Body of pancreas (tissue), 4 donors: ENCODE measurements at places on chromosomes 7 and 10.

DNA sequence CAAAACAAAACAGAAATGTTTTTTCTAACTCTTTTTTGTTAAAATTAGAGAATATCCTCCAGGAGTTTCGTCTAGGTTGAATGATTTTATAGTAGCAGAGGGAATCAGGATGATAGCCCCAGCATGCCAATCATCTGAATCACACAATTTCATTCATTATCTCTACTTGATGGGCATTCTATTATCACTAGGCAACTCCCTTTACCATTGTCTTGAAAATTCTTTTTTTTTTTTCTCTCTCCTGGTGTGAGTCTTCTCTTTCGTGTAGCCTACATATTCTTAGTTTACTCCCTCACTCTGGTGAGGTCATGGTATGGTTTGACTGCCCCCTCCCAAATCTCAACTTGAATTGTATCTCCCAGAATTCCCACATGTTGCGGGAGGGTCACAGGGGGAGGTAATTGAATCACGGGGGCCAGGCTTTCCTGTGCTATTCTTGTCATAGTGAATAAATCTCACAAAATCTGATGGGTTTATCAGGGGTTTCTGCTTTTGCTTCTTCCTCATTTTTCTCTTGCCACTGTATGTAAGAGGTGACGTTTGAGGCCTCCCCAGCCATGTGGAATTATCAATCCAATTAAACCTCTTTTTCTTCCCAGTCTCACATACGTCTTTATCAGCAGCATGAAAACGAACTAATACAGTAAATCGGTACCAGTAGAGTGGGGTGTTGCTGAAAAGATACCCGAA, 105.0 kb downstream of the OTUD1 start:
- no peak for DNase-seq
- no peak overlapping the region for H3K27ac ChIP-seq
- no peak overlapping the region for H3K4me3 ChIP-seq
- no peaks in the 10 kb centered on the region for H3K4me1 ChIP-seq
- H3K27me3 ChIP-seq = no peaks in the 10 kb centered on the region

GRCh38 chr10:19816411-19817230, at the start of gene PLXDC2:
Gene PLXDC2 (plus strand): TSS chr10:19816432.
- peaks cover 6% of the 10 kb centered on the region for H3K27me3 ChIP-seq
- H3K4me1 ChIP-seq = peaks cover 20% of the 10 kb centered on the region
- no peaks in the 10 kb centered on the region for H3K36me3 ChIP-seq

DNA sequence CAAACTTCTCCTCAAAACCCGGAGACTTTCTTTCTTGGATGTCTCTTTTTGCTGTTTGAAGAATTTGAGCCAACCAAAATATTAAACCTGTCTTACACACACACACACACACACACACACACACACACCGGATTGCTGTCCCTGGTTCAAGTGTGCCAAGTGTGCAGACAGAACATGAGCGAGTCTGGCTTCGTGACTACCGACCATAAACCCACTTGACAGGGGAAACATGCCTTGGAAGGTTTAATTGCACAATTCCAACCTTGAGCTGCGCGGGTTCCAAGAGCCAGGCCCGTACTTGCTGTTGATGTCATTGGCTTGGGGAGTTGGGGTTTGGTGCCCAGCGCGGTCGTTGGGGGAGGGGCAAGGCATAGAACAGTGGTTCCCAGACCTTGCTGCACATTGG, 1.7 kb downstream of the EGFR start:
- peak overlapping the region; percentile 93 for H3K27ac ChIP-seq
- DNase-seq = peak; percentile 72
- H3K36me3 ChIP-seq = no peaks in the 10 kb centered on the region
- no peaks in the 10 kb centered on the region for H3K27me3 ChIP-seq

DNA sequence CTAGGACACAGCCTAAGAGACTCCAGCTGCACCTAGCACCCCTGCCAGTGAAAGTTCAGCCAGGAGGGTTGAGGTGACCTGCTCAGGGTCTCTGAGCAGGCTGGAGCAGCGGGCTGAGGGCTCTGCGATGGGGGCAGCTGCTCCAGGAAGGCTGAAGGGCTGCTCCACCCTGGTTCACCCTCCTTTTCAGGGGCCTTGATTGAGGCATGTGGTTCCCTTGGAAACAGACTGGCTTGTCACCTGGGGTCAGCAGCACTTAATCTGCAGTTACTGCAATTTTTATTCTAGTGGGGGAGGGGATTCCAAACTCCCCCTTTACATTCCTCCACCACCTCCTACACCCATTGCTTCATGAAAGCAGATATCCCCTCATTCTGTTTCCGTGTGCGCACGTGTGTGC, 85.3 kb upstream of the UNC5B start:
- no peaks in the 10 kb centered on the region for H3K36me3 ChIP-seq
- H3K27ac ChIP-seq = no peak overlapping the region
- DNase-seq = no peak
- no peaks in the 10 kb centered on the region for H3K4me1 ChIP-seq
- H3K4me3 ChIP-seq = no peak overlapping the region

GRCh38 chr10:114212153-114212552, 26.9 kb upstream of the VWA2 start:
- H3K36me3 ChIP-seq = no peaks in the 10 kb centered on the region
- no peak overlapping the region for H3K4me3 ChIP-seq
- H3K4me1 ChIP-seq = no peaks in the 10 kb centered on the region
- no peak overlapping the region for H3K27ac ChIP-seq
- H3K27me3 ChIP-seq = no peaks in the 10 kb centered on the region

DNA sequence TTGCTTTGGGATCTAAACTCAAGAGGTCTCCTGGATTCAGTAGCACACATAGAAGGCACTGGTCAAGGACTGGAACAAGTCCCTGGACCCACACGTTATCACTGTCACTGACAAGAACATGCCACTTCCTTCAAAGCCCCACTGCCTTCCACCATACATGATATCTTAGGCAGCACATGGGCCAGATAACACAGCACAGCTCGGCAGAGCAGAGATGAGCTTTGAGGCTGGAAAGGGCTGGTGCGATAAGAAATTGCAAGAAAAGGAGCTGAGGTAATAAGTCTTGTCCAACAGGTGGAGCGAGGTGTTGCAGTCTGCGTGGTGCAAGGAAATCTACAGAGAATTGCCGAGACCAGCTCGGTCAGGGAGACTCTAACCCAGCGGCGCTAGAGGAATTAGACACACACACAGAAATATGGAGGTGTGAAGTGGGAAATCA, 139.8 kb upstream of the CDK13 start:
- H3K4me1 ChIP-seq = no peaks in the 10 kb centered on the region
- H3K27me3 ChIP-seq = no peaks in the 10 kb centered on the region

DNA sequence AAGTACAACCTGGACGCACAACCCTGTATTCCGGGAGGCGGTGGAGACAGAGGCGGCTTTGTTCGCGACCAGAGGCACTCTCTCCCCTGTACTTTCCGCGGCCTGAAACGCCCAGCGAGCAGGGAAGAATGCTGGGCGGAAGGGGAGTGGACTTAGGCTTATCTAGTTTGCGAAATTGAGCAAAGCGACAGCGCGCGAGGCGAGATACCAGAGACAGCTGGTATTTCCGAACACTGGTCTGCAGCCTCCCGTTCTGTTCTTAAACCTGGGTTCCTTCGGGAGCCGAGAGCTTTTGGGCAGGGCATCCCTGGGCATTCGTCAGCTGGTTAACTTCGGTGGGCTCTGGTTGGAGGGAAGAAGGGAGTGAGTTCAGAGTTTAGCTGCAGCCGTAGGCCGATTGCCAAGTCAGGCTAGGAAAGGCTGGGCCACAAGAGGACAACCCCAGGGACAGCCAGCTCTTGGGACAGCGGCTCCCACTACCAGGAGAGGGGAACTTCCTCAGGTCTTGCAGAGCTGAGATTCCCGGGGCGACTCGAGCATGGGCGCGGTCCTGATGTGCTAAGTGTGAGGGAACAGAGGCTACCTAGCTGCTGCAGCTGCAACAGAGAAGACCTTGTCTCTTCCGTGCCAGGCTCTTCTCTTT, 3.9 kb downstream of the HMX3 start:
- H3K27ac ChIP-seq = no peak overlapping the region
- H3K4me1 ChIP-seq = peaks cover 50% of the 10 kb centered on the region

- DNase-seq = no peak
- no peak overlapping the region for H3K27ac ChIP-seq
- no peaks in the 10 kb centered on the region for H3K36me3 ChIP-seq
- H3K4me3 ChIP-seq = no peak overlapping the region
- H3K4me1 ChIP-seq = peaks cover 3% of the 10 kb centered on the region
These were observed 9.9 kb upstream of the FAM107B start for GRCh38 chr10:14784459-14785055.

GRCh38 chr7:115417662-115418061, 495.8 kb downstream of the MDFIC start:
- H3K27me3 ChIP-seq = no peaks in the 10 kb centered on the region
- DNase-seq = no peak
- no peak overlapping the region for H3K4me3 ChIP-seq
- H3K27ac ChIP-seq = no peak overlapping the region

DNA sequence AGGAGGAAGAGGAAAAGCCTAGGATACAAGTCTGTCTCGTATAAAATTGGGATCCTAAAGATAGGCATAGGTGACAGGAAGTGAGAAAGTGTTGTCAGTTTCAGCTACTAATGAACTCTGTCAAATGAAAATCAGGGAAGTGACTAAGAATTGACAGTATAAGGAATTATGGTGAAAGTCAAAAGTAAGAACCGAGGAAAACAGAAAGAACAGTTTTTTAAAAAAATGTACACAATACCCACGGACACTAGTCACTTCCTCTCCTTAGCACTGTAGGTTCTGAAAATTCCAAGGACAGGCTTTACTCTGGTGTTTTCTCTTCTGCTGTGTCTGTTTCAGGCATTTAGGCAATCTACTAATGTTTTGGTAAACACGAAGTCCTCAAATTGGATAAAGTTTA, 42.3 kb downstream of the ATAD1 start:
- H3K27me3 ChIP-seq = no peaks in the 10 kb centered on the region
- no peak overlapping the region for H3K4me3 ChIP-seq
- no peak overlapping the region for H3K27ac ChIP-seq
- H3K36me3 ChIP-seq = no peaks in the 10 kb centered on the region
- DNase-seq = no peak

- no peak overlapping the region for H3K27ac ChIP-seq
- H3K27me3 ChIP-seq = no peaks in the 10 kb centered on the region
- no peaks in the 10 kb centered on the region for H3K36me3 ChIP-seq
- no peak overlapping the region for H3K4me3 ChIP-seq
- DNase-seq = no peak
These were observed 121.7 kb upstream of the CSTF2T start for GRCh38 chr10:51821045-51821444.

DNA sequence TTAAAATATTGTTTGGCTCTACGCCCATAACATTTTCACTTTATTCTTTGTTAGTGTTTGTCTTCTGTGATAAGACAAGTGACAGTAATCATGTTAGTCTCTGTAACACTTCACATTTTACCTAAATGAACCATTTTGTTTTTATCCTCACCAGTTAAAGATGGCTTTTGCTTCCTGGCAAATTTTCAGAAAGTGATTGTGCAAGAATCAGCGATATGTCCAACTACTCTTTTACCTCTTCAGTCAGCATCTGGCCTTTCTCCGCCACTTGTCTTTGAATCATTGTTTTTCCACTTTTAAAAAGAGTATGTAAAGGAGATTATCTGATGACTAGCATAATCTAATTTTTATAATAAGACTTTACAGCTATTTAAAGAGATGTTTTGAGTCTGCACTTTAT, 3.5 kb downstream of the DGKB start:
- DNase-seq = no peak
- H3K27me3 ChIP-seq = no peaks in the 10 kb centered on the region
- H3K4me1 ChIP-seq = no peaks in the 10 kb centered on the region
- no peaks in the 10 kb centered on the region for H3K36me3 ChIP-seq
- H3K4me3 ChIP-seq = no peak overlapping the region
- H3K27ac ChIP-seq = no peak overlapping the region

DNA sequence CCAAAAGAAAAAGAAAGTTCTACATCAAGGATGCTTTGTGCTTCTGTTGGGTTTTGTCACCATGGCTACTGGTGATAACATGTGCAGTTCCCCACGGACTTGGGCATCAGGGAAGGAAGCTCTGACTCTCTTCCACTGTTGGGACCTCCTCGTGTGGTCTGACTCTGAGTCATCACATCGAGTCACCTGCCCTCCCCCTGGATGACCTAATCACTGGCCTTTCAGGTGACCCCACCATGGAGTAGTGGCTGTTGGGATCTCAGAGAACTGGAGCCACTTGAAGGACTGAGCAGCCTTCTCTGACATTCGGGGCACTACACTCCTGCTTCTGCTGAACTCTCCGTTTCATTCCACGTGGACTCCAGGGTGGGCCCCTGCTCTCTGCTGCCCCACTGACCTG, 60.8 kb upstream of the DOCK1 start:
- no peak overlapping the region for H3K27ac ChIP-seq
- H3K4me3 ChIP-seq = no peak overlapping the region
- H3K27me3 ChIP-seq = no peaks in the 10 kb centered on the region
- H3K4me1 ChIP-seq = peaks cover 22% of the 10 kb centered on the region

DNA sequence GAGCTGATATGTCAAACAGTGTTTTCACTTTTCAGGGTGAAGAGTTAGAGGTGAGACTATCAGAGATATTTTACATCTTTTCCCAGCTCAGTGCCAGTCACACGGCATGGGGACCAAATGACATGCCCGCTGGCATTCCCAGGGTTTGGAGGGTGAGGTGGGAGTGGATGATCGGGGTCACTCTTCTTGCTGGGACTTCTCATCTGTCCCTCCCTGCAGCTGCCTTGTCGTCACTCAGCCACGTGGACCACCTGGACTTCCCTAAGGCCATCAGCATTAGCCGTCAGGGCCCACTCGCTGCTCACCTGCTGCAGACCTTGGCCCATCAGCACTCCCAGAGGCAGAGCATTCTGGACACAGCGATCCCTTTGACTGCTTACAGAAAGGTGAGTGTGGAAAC, 301.8 kb downstream of the DNAJB6 start:
- H3K4me1 ChIP-seq = no peaks in the 10 kb centered on the region
- no peaks in the 10 kb centered on the region for H3K27me3 ChIP-seq
- no peak for DNase-seq
- no peaks in the 10 kb centered on the region for H3K36me3 ChIP-seq
- H3K4me3 ChIP-seq = no peak overlapping the region

DNA sequence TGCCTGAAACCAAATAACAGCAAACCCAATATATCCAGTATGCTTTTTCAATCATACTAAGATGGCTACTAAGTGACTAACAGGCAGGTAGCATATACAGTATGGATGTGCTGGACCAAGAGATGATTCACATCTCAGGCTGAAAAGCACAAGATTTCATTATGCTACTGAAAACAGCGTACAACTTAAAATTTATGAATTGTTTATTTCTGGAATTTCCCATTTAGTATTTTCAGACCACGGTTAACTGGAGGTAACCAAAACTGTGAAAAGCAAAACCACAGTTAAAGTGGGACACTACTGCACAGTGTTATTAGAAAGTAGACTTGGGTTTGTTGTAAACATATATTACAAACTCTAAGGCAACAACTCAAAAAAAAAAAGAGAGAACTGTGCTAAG, 91.5 kb downstream of the KMT2C start:
- H3K36me3 ChIP-seq = peaks cover 2% of the 10 kb centered on the region
- peaks cover 9% of the 10 kb centered on the region for H3K4me1 ChIP-seq
- H3K27me3 ChIP-seq = no peaks in the 10 kb centered on the region
- no peak for DNase-seq
- H3K27ac ChIP-seq = no peak overlapping the region

GRCh38 chr10:12322583-12323131, 26.7 kb upstream of the CAMK1D start:
- no peak overlapping the region for H3K27ac ChIP-seq
- DNase-seq = no peak
- no peaks in the 10 kb centered on the region for H3K36me3 ChIP-seq
- no peak overlapping the region for H3K4me3 ChIP-seq
- no peaks in the 10 kb centered on the region for H3K4me1 ChIP-seq
